ENCODE measurements at places on chromosomes 11 and 22. TPM values are rescaled to one million over a fixed set of nuclear protein-coding genes. Genes with fewer than 3 reads are reported as not detected.

Gene GGTLC2
- not detected for total RNA-seq

Gene OR52B6
- total RNA-seq: not detected

Gene SIK3
- 58.5 TPM for total RNA-seq

- H3K4me1 ChIP-seq: peaks cover 4% of the 10 kb centered on the region
- H3K27me3 ChIP-seq: peaks cover 4% of the 10 kb centered on the region
- DNase-seq: no peak
- H3K36me3 ChIP-seq: no peaks in the 10 kb centered on the region
- no peak overlapping the region for H3K27ac ChIP-seq
Observed at GRCh38 chr11:108662700-108663099, 2.2 kb upstream of the DDX10 start.

DNA sequence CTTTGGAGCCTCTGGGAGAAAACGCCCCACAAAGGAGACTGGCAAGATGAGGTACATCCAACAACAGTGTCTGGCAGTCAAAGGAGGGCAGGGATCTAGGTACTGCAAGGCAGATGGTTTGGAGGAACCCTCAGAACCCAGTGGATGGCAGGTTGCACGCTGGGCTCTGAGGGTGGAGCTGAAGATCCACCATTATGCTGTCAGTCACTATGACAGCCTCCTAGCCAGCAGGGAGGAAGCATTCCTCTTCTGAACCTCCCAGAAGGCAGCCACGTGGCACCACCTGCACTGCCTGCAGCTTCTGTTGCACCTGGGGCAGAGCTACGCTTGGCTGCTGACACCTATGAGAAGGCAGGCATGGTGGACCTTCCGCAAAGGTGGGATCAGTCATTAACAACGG is 40.2 kb downstream of the HTR3A start:
- peaks cover 3% of the 10 kb centered on the region for H3K27me3 ChIP-seq
- H3K27ac ChIP-seq: no peak overlapping the region
- no peaks in the 10 kb centered on the region for H3K36me3 ChIP-seq
